ENCODE measurements at places on chromosomes 7 and 10. TPM values are rescaled to one million over a fixed set of nuclear protein-coding genes. Genes with fewer than 3 reads are reported as not detected.

The DNAH11 gene
- 0.74 TPM for total RNA-seq

The COL26A1 gene
- not detected for total RNA-seq

The MYL7 gene
- 518 TPM for total RNA-seq

The FAM221A gene
- total RNA-seq = 2.9 TPM

The CH25H gene
- 0.30 TPM for total RNA-seq

The CYP3A4 gene
- not detected for total RNA-seq

The SEMA3C gene
- 66.5 TPM for total RNA-seq

The ETV1 gene
- 59.7 TPM for total RNA-seq

The SLC13A1 gene
- total RNA-seq = not detected

The UCN3 gene
- not detected for total RNA-seq

The AKR1E2 gene
- 5.9 TPM for total RNA-seq

The GNGT1 gene
- total RNA-seq = not detected

DNA sequence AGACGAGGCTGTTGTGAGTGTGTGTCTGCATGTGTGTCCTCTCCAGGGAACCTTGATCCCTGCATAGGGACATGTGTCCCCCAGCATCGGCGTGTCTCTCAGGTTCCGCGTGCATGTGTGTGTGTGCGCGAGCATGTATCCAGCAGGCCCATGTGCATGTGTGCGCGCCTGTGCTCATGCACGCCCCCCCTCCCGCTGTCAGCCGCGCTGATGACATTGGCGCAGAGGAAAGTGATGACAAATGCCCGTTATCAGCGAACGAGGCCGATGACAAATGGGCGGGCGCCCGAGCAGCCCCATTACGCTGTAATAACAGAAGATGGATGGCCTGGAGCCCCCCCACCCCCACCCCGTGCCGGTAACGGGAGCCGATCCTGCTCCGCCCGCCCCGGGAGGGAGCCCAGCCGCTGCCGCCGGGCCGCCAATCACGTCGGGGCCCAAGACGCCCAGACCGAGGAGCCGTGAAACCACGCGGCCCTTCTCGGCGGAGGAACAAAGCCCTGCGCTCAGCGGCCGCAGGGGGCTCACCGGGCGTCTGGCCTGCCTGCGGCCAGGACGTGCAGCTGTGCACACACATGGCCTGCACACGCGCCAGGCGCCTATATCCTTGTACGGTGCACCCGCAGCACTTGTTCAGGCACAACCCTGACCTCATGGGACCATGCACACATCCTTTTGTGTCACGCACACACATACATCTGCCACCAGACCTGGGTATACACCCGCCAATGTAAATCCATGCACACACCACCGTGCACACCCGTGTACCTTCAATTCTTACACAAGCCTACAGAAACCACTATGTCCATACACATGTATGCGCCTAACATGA is 21.5 kb downstream of the POLL start:
- DNase-seq = no peak

DNA sequence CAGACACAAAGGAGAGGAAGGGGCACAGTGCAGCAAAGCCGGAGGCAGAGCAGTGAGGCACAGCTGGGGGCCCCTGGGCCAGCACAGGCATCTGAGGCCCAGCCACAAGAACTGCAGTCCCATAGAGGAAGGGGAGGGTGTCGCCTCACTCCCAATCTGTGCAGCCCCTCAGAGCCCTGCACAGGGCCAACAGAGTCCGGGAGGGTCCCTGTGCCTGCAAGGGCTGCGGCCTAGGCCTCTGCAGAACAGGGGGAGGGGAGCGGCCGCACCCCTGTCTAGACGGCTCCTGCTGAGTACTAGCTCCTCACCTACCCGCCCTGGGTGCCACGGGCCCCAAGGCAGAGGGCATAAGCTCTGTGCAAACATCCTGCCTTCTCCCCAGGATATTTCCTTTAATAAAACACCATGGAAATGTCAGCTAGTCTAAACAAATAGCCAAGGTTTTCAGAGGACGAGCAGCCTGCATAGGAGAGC is 32.4 kb upstream of the RET start:
- peak; percentile 2 for DNase-seq

GRCh38 chr10:69061305-69062161 is 26.4 kb upstream of the SRGN start:
- DNase-seq = peak; percentile 60

- DNase-seq = no peak
Observed at GRCh38 chr7:66736892-66737291, 3.6 kb upstream of the RABGEF1 start.

GRCh38 chr10:78599122-78599853 is 469.5 kb upstream of the ZMIZ1 start:
- no peak for DNase-seq

- no peak for DNase-seq
Observed at GRCh38 chr7:50682079-50682478, 100.6 kb downstream of the GRB10 start.

DNA sequence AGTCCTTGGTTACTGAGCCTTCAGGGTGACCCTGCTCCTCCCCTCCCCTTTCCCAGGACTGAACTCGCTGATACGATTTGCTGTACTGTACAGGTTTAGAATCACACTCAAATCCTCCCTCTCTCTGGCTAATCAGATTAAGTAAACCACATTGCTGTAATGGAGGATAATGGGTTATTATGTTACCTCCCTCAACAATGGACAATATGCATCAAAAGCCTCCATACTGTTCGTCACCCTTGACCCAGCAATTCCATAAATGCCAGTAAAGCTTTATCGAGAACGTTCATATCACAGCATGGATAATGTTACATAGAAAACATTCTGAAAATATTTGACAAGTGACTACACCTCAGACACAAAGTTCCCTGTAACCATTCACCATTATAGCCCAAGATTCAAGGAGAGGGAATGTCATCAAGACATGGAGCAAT is 61.7 kb downstream of the FAM107B start:
- no peak for DNase-seq

DNA sequence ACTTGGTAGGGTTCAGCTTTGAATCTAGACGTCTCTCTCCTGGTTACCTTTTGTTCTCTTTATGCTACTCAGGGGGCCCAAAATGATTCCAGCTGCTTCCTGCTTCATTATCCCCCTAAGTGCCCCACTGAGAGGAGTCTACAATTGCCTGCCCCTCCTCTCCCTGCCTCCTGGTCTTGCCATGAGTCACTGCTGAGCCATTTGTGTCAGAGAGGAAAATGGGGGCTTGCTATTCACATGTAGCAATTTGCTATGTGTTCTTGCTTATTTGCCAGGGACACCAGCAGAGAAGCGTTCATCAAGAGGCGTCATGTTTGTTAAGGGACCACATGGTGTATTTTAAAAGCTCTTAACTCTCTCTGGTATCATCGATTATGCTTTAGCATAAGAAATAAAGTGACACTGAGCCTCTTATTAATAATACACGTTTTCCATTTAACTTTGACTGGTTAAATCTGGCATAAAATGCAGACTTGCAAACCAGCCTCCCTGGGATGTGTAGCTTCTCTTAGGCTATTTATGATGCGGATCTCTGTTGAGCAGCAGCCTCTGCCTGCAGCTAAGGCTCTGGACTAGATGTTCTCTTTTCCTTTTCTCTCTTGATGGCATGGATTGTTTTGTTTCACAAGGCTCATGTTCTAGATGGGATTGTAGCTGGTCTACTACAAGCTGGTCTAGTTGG is 239.3 kb downstream of the AUTS2 start:
- no peak for DNase-seq

DNA sequence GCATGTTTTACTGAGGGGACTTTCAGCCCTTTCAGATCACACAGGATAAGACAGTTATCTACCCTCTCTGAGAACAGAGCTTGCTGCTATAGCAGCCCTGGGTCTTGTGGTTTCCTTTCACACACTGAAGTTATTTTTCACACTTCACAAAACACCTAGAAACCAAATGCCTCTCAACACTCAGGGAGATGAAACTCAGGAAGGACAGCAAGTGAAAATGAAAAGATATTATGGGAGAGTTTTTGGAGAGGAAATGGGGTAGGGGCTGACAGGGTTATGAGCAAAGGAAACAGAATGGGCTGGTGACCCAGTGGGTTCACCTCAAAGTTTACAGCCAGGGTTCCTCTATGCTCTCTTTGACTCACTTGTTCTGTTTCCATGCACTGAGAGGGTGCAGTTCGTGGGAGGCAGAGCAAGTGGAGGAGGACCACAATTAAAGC is 17.0 kb upstream of the GIMAP2 start:
- no peak for DNase-seq

DNA sequence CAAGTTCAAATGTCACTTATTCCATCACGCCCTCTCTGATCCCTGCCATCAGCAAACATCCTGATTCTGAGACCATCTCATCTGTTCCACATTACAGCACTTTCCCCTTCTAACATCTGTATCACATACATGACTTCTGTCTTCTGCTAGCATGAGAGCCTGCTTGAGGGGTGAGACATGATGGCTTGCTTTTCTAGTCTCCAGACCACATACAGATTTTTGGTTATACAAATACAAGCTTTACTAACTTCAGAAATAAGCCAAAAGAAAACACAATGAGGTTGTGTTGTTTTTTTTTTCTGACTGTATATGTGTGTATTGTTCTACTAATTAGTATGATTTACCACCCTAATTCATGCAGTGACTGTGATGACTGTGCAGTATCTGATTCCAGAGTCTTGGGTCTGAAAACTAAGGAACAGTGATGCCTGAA is 34.3 kb downstream of the NAPEPLD start:
- DNase-seq = no peak

GRCh38 chr10:6228647-6229046 is 25.9 kb downstream of the PFKFB3 start:
- no peak for DNase-seq

GRCh38 chr10:26755443-26755903 is 58.0 kb downstream of the PDSS1 start:
- no peak for DNase-seq

- DNase-seq = no peak
Observed at GRCh38 chr7:81666209-81666608, 103.6 kb downstream of the HGF start.

DNA sequence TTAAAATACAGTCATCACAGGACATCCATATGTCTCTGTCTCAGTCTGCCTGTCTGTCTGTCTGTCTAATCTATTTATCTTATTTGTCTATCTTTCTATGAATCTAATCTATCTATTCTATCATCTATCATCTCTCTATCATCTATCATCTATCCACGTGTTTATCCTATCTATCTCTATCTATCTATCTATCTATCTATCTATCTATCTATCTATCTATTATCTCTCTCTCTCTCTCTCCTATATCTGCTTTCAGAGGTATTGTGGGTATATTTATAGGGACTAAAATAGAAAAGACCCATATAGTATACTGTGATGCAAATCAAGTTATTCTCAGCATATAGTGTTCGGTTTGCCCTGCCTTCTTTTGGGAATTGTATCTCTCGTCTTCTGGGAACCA is 167.5 kb downstream of the VPS50 start:
- DNase-seq = no peak

GRCh38 chr10:17854044-17854652 is 45.0 kb downstream of the MRC1 start:
- no peak for DNase-seq

- no peak for DNase-seq
Observed at GRCh38 chr10:108556186-108556585, 1367.1 kb downstream of the XPNPEP1 start.
